Suprapubic skin (tissue), 4 donors: ENCODE measurements at places on chromosomes 13 and 19. TPM values are rescaled to one million over a fixed set of nuclear protein-coding genes. Genes with fewer than 3 reads are reported as not detected.

The KLK12 gene
- total RNA-seq, result not detected

The CACNG6 gene
- total RNA-seq, result not detected

The PSG1 gene
- not detected for total RNA-seq

- no peak for DNase-seq
- no peak overlapping the region for H3K27ac ChIP-seq
- H3K4me3 ChIP-seq, result no peak overlapping the region
- peaks cover 35% of the 10 kb centered on the region for H3K36me3 ChIP-seq
- H3K27me3 ChIP-seq, result no peaks in the 10 kb centered on the region
Observed at GRCh38 chr19:40755791-40756190, 4.8 kb downstream of the SNRPA start.

- H3K36me3 ChIP-seq, result no peaks in the 10 kb centered on the region
- no peak for DNase-seq
- no peak overlapping the region for H3K4me3 ChIP-seq
- H3K27me3 ChIP-seq, result no peaks in the 10 kb centered on the region
Observed at GRCh38 chr13:91544723-91545122, 146.3 kb downstream of the GPC5 start.

DNA sequence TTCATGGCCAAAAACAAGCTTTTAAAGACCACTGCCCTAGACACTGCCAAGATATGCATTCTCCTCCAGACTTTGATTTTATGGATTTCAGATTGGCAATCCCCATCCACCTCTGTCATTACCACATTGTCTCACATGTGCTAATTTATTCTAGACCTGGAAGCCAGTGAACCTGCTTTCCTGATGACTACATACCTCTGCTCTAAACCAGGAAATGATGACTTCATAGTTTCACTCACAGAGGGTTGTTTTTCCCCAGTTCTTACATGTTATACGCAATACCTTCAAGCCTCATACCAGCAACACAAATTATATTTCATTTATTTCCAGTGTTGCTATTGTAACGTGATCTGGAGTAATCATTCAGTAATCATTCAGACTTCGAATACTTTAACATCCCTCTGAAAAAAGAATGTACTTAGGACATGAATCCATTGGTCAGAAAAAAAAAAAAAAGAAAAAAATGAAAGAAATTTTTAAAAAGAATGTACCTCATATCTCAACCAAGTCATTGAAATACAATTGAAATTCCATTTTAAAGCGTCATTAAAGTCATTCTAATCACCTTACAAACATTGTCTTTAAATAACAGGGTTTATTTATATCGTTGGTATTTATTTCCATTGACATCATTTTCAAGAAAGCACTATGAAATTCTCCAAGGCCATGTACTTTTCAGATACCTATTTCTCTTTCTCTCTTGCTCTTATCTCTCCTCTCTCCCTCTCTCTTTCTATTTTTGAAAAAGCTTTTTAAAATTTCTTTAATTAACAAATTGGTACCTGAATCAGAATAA is 33.4 kb upstream of the KLF5 start:
- H3K4me1 ChIP-seq, result no peaks in the 10 kb centered on the region
- H3K4me3 ChIP-seq, result no peak overlapping the region
- no peak overlapping the region for H3K27ac ChIP-seq
- no peaks in the 10 kb centered on the region for H3K27me3 ChIP-seq
- no peak for DNase-seq

- H3K4me1 ChIP-seq, result peaks cover 11% of the 10 kb centered on the region
- H3K4me3 ChIP-seq, result peak within 1 kb of the TSS; percentile 78
- peaks cover 33% of the 10 kb centered on the region for H3K36me3 ChIP-seq
- peak within 1 kb of the TSS; percentile 94 for H3K27ac ChIP-seq
- H3K27me3 ChIP-seq, result no peaks in the 10 kb centered on the region
Observed at GRCh38 chr19:52369559-52370340, at the start of gene ZNF880. Gene ZNF880, plus strand, starts transcription at chr19:52369923. Its CDS starts 43 bp downstream, at chr19:52369966.

DNA sequence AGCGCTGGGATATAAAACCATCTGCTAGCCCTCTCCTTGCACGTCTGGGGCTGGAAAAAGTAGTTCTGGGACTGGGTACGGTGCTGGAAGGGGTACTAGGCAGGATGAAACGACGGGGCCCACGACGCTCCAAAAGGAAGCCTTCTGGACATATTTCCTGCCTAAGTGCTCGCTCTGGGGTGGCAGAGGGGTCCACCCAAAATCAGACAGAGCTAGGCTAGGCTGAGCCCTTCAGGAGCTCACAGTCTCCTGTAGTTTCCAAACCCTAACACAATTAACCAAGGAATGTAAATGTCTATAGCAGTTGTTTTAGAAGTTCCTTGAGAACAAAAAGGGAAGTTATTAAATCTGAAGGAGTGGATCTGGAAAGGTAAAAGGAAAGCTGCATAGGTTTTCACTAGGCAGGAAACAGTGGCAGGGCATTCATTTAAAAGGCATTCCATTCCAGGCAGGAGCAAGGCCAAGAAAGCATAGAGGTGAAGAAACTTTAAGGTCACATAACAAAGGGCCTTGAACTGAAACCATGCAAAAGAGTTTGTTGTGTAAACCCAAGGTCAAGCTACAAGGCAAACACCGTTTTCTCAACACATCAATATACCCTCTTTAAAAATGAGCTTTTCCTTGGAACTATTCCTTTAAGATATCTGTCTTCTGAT is 634 bp upstream of the DIAPH3 start:
- H3K36me3 ChIP-seq, result no peaks in the 10 kb centered on the region
- peaks cover 26% of the 10 kb centered on the region for H3K4me1 ChIP-seq
- peak overlapping the region; percentile 89 for H3K27ac ChIP-seq
- no peak for DNase-seq
- H3K27me3 ChIP-seq, result peaks cover 2% of the 10 kb centered on the region
- H3K4me3 ChIP-seq, result peak overlapping the region; percentile 68

DNA sequence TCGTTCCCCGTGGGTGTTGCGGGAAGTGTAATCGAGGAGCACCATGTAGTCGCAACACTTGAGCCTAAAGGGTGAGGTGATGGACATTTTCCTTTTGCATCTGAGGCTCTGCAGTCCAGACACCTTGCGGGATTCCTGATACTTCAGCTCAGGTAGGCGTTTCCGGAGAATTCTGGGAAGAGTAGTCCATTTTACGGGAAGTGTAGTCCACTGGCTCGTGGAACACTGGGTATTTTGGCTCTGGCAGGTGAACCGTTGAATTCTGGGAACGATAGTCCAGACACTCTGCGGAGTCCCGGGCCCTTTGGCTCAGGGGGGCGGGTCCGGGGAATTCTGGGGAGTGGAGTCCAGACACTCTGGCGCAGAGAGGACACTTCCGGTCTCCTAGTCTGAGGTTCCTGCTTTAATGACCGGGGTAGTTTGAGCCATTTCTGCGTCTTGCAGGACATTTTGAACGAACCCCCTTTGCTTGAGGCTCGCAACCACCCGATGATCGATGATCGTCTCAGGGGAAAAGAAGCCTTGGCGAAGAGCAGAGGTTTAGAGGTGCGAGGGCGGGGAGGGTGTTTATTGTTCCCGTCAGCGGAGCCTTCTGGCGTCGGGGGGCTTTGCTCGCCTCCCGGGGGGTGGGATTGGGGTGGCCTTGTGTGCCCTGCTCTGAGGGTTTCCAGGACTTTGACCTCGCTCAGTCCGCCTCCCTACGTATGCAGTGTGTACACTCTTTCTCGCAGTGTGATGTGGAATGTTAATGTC is at the start of gene ZNF223:
TSS of gene ZNF223 (plus strand) at position 387 of the 753 bp plus-strand sequence. CDS start 3,141 bp downstream, outside the sequence.
- H3K4me3 ChIP-seq, result peak within 1 kb of the TSS; percentile 73
- peak within 1 kb of the TSS; percentile 31 for H3K27ac ChIP-seq
- peak; percentile 96 for DNase-seq
- peaks cover 11% of the 10 kb centered on the region for H3K36me3 ChIP-seq
- H3K27me3 ChIP-seq, result peaks cover 16% of the 10 kb centered on the region

- peaks cover 15% of the 10 kb centered on the region for H3K4me1 ChIP-seq
- H3K4me3 ChIP-seq, result no peak overlapping the region
- H3K36me3 ChIP-seq, result no peaks in the 10 kb centered on the region
- H3K27me3 ChIP-seq, result no peaks in the 10 kb centered on the region
Observed at GRCh38 chr19:29193155-29193554, 19.8 kb downstream of the UQCRFS1 start.
